Stimulated activated CD4-positive, alpha-beta T cell treated with anti-CD3 and anti-CD28 coated beads, Interleukin-12 subunit alpha, Interleukin-12 subunit beta, amount 100 ng/mL, for 48 hours (primary cell): ENCODE measurements at places on chromosomes 2 and 18.

DNA sequence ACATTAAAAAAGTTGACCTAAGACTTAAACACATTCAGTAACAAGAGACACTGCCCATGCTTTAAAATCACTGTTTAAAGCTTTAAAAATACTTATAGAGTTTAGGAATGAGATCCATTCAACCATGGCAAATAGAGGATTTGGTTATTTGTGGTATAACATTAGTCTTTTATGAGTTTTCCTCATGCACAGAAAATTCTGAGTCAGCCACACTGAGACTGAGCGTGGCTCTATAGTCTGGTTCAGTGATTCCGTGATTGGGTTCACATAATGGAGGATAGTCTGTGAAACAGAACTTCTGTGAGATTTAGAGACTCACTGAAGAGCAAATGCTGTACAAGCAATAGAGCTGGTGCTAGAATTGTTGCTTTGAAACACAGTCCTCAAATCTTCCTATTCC is 1502.4 kb upstream of the PIK3C3 start:
- no peak for DNase-seq

GRCh38 chr2:107322416-107322815 is 436.4 kb upstream of the ST6GAL2 start:
- no peak for DNase-seq

GRCh38 chr2:236131073-236131692 is 37.0 kb downstream of the GBX2 start:
- no peak for DNase-seq

DNA sequence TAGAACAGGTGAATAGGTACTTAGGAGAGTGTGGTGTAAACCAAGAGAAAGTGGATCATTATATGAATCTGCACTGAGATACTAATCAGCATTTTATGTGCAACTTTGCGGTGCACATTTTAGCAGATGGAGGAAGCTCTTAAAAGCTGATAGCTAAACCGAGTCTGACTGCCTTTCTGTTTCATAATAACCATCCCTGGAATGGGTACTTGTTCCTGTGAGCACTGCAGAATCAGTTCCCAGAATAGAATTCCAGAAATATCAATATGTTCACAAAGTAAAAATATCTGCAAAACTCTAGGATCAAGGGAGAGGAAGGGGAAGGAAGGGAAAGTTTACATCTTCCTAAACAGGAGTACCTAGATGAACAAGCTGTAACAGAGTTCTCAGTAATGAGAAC is 432.2 kb upstream of the HNRNPA3 start:
- DNase-seq, result no peak

- DNase-seq, result no peak
Measured at GRCh38 chr2:206164261-206164862, 4.7 kb downstream of the EEF1B2 start.

GRCh38 chr2:205190528-205190927 is 491.8 kb upstream of the NRP2 start:
- no peak for DNase-seq
